ENCODE measurements at places on chromosomes 4 and X.

DNA sequence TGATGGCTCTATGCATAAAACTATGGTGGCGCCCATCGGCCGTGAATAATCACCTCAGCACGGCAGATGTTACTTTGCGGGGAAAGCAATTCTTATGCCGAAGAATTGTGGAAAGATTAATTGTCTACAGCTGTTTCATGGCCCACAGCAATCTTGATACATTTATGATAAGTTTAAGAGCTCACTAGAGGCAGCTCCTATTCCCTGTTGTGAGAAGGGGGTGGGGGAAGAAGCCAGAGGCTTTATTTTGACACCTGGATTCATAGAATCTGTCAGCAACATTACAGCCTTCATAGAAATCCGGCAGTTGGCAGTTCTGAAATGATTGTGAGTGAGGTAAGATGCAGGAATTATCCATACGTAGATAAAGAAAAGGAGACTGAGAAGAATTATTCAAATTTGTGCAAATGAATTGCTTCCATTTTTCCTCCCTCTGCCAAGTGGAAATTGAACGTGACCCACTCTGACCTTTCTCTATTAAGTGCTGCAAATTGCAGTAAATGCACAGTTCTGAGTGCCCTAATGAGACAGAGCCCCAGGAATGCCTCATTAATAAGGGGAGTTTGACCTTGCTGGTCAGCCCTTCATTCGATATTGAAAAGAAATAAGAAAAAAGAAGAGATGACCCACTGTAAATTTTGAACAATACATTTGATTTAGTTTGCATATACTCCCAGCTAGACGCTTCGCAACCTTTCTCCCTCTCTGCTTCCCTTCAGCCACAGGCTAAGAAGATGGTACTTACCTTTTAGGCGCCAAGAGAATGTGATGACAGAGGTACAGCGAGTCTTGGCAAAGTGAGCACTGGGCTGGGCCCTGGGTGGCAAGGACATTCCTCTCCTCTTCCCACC lies 188.8 kb downstream of the GPAT3 start:
- DNase-seq, result no peak

DNA sequence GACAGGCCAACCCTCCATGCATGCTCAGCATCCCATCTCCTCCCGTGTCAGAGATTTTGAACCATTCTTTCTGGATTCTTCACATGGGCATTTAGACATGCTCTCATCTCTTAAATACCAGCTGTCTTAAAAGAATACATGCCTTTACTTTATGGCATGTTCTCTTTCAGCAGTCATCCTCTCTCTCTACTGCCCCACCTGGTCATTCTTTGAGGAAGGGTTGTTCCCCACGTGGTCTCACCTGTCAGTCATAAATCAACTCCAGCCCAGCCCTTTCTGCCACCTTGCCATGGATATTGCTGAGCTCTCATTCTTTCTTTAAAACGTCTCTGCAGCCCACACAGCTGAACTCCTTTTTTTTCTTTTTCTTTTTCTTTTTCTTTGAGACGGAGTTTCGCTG lies 111.3 kb downstream of the ARHGAP10 start:
- DNase-seq, result no peak

DNA sequence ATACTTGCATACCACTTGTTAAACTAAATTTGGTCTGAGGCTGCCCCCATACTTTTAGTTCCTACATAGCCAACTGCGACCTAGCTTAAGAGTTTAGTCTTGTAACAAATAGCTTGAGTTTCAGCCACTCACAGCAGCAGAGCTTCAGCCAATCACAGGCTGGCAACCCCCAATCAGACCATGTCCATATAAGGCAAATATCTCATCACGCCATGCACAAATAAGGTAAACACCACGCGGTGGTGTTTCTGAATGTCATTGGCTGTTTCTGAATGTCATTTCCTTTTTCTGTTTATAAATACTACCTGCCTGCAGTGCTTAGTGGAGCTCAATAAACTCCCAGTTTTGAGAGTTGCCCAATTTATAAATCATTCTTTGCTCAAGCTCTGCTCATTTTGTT lies 143.1 kb upstream of the MAD2L1 start:
- no peak for DNase-seq

DNA sequence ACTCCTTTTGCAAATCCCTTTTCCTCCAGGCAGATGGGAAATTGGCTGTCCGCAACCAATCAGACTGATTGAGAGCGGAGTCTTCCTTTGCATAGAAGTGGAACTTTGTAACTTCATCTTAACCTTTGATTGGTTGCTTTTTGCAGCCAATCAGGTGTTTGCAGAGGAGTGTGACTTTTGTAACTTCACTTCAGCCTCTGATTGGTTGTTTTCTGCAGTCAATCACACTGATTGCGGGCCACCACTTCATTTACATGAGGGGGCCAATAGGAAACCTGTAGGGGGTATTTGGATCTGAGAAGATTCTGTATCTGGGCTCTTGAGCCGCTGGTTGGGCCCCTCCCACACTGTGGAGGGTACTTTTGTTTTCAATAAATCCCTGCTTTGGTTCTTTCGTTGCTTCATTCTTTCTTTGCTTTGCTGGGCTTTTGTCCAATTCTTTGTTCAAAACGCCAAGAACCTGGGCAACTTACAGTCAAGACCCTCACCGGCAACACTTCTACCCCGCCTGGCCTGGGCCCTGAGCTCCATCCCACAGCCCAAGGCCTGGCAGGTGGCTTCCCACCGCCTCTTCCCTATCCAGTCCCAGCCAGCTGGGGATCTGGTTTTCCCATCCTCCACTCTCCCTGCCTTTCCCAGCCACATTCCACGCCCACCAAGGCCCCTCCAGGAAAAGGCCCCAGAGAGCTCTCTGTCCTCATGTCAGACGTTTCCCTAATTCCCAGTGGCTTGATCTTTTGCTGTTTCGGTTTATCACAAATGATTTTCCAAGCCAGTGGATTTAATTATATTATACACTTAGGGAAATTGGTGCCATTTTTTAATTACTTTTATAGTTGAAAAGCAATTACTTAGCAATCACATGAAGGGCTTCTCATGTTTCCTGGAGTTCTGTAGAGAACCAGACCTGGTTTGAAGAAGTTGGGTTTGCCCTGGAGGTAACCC lies 110.2 kb upstream of the STX18 start:
- no peak for DNase-seq

DNA sequence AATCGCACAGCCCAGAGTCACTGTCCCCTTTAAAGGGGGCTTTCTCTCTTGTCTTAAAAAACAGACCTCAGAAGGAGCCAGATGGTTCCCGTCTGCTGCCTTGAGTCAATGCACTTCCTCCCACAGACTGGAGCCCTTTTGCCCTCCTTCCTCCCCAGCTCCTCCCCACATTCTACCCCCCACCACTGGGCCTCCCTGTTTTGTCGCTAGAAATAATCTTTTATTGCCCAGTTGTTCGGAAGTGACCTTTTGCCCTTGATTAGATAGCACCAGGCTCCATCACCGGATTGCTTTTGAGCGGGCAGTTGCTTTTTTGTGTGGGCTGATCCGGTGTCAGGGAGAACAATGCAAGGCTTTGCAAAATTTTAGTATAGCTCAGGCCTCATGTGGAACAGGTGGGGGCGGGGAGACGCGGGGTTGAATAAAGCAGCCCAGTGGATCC lies 47.7 kb downstream of the SPRY1 start:
- no peak for DNase-seq

GRCh38 chrX:9789555-9789954 lies 3.3 kb downstream of the SHROOM2 start:
- no peak for DNase-seq

DNA sequence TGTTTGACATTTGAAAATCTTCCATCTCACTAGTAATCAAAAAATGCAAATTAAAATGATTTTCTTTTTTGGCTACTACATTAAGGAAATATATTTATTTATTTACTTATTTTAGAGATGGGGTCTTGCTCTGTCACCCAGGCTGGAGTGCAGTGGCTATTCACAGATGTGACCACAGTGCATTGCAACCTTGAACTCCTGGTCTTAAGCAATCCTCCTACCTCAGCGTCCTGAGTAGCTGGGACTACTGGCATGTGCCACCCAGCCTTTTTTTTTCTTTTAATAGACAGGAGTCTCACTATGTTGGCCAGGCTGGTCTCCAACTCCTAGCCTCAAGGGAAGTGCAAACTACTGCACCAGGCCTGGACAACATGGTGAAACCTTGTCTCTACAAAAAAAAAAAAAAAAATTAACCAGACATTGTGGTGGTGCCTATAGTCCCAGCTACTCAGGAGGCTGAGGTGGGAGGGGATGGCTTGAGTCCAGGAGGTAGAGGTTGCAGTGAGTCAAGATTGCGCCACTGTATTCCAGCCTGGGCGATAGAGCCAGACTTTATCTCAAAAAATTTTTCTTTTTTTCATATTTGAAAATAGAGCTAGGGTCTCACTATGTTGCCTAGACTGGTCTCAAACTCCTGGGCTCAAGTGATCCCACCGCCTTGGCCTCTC lies 4.4 kb upstream of the SMIM14 start:
- no peak for DNase-seq

GRCh38 chr4:140686796-140687195 lies 69.4 kb downstream of the TBC1D9 start:
- DNase-seq, result no peak

DNA sequence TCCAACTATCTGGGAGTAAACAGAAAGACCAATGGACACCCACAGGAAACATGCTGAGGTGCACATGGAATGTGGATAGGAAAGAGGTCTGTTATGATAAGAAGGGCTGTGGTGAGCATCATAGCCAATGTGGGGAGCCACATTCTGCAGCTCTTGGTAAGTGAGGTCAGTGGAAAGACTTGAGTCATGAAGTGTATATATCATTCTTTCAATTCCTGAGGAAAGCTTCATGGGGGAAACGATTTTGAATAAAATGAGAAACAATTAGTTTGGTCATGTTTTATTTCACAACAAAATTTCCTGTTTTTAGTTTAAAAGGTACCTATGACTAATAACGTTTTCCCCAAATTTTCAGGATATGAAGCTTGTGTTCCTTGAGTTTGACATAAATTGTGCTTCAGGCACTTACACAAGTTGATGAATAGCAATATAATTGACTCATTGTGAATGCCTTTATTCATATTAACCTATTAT lies 41.4 kb upstream of the RASSF6 start:
- DNase-seq, result no peak

DNA sequence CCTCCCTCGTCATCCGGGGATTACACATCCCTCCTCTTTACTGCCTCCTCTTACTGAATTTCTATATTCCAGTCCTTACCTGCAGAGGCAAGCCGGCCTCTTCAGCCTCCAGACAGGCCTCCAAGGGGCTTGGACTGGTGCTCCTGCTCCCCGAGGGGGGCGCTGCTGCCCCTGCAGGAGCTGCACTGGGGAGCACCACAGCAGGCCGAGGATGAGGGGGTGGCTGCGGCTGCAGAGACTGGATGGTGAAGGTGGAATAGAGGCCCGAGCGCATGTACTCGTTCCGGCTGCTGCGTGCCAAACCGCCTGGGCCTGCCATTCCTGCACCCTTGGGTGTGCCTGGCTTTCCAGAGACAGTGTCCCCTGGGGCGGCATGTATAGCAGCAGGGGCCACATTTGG lies 9.1 kb upstream of the CFP start:
- DNase-seq, result no peak

DNA sequence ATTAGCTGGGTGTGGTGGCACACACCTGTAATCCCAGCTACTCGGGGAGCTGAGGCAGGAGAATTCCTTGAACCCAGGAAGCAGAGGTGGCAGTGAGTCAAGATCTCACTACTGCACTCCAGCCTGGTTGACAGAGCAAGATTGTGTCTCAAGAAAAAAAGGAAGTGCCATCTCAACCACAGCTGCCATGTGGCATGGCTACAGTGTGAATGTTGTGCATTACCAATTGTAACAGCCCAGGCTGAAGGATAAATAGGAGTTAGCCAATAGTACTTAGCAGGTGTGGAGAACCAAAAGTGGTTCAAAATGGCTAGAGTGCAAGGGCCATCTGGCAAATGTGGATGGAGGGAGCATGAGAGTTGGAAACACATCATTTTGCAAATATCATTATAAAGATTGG lies 28.9 kb downstream of the SLC25A5 start:
- no peak for DNase-seq

Data from effector memory CD4-positive, alpha-beta T cell (primary cell).